ENCODE measurements at places on chromosomes 2 and 18.

DNA sequence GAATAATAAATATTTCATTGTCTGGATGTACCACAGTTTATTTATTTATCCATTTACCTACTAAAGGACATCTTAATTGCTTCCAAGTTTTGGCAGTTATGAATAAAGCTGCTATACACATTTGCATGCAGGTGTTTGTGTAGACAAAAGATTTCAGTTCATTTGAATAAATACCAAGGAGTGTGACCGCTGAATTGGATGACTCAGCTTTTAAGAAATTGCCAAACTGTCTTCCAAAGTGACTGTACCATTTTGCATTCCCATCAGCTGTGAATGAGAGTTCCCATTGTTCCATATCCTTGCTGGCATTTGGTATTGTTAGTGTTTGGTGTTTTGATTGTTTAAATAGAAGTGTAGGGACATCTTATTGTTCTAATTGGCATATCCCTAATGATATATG, 36.2 kb upstream of the FMNL2 start:
- no peak for DNase-seq

GRCh38 chr18:52577795-52578194, 237.8 kb downstream of the DCC start:
- DNase-seq, result no peak

GRCh38 chr18:55763805-55764204, 175.8 kb upstream of the TCF4 start:
- DNase-seq, result no peak

GRCh38 chr18:10485475-10485874, 31.0 kb downstream of the APCDD1 start:
- no peak for DNase-seq
